ENCODE measurements at places on chromosomes 3 and 15.

- no peak for DNase-seq
Observed at GRCh38 chr3:186569779-186570095, 783 bp upstream of the DNAJB11 start.

GRCh38 chr15:101489237-101489598 is 289 bp downstream of the PCSK6 start:
- no peak for DNase-seq

GRCh38 chr3:162377608-162378007 is 881.0 kb downstream of the OTOL1 start:
- no peak for DNase-seq

DNA sequence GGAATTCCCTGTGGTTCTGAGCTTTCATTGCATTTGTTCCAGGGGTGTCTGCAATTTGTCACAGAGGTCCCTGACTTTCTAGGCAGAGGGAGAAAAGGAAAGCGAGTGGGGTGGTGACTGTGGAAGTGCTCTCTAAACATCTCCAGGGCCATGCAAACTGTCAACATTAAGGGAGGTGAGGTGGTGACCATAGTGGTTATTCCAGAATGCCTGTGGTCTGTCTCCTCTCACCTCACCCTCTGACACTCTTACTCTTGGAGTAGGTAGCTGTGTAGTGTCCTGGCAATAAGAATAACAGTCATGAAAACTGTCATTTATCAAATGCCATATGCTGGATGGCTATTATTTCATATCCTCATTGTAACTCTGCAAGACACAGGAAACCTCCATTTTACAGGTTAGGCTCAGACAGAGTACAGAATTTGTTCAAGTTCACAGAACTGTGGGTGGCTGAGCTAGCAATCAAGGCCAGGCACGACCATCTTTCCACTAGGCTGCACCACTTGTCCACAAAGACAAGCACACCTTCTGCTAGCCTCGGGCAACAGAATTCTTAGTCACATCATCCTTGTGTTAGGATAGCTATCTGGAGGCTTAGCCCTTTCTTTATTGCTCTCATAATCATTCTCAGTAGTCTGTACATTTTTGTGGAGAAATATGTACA is 179.4 kb downstream of the CD47 start:
- DNase-seq: no peak

DNA sequence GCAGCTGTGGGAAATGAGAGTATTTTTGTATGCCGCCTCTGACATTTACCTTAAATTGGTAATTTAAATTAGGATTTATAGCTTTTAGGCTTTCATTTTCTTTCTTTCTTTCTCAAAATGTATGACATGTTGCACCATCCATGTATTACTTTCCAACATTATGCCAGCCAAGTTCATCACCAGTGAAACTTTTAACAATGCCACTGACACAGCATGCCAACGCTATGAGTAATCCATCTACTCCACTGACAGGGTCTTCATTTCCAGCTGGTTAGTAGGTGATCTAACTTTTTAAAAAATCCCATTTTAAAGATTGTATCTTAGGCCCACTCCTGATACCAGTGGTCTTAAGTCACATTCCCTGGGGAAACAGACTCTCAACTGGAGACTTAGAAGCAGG is 21.8 kb upstream of the CLDN16 start:
- DNase-seq: no peak

DNA sequence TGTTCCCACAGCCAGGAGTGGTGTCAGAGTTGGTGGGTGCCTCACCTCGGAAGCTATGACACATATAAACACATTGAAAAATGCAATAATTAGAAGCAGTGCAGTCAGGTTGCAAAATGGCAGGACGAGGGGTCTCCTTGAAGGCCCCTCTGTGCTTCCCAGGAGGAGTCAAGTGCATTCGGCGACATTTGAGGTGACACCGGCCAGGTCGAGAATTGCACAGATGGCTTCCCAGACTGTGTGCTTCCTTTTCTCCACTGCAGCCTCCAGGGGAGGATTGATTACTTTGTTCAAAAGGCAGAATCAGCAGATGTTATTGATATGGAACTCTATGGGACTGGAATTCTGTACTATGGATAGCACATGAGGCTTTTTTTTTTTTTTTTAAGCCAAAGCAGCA is 163.2 kb downstream of the MINAR1 start:
- no peak for DNase-seq

DNA sequence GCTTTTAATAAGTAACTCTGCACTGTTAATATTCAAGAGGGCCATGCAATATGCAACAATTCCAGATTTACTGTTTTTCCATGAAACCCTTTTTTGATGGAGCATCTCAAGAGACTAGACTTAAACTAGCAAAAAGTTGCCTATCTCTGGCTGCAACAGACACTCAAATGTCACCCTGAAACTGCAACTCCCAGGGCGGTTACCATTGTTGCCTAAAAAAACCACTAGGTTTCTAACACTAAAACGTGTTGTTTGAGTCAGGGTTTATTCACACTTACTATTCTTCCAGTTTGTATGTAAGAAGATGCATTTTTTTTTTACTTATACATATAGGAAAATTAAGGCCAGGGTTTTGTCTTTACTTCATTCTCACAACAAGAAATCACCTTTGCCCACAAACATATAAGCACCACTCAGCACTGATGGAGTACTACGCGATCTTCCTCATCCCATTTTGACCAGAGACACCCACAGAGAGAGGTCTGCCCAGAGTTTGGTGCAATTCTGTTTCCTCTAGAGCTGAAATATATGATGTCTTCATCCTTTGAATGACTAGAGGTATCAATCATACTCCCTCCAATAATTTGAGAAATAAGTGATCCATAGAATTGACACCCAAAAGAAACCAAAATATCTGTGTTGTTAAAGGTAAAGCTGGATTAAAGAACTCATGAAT is 124.0 kb upstream of the SNTN start:
- DNase-seq: no peak

DNA sequence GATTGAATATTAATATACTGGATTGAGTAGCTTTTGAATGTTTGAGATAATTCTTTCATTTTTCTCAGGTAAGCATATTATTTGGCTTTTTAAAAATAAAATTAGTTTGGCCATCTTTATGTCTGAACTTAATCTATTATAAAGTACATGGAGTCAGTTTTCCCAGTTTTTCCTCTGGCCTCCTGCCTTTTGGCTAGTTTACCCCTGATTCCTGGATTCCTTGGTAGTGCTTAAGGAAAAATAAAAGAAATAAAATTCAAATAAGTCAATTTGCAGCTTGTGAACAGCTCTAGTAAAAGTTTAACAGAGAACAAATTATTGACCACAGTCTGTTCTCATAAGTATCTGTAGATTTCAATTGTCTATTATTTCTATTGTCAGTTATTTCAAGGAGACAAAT is 89.4 kb downstream of the COL6A6 start:
- no peak for DNase-seq

- no peak for DNase-seq
Observed at GRCh38 chr3:122014741-122015140, 7.3 kb downstream of the ILDR1 start.

GRCh38 chr15:36550650-36551049 is 28.8 kb upstream of the CDIN1 start:
- DNase-seq: no peak

DNA sequence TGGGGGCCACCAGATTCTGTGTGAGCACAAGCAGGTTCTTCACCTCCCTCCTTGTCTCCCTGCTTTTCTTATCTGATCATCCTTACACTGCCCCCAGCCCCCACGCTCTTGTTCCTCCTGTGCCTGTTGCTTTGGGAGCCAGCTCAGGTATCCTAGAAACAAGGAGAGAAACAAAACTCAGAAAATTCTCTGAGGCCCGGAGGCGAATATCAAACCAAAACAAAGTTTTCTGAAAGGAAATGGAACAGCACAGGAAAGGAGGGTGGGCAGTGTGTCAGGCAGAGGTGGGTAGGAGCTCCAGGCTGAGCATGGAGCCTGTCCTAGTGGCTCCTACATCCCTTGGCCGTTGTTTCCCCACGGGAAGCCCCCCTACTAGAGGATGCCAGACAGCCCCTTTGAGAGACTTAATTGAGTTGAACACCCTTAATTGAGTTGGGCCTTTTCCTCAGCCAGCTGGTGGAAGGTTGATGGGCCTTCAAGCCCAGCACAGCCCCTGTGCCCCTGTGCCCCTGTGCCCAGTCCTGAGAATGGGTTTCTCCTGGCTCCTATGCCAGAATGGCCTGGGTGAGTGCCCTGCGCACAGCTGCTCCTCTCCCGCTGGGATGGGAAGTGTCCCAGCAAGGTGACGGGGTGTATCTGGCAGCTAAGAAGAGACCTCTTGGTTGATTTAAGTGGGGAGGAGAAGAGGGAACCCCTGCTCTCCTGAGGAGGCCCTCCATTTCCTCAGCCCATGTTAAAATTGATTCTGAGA is 22.8 kb upstream of the JMJD7 start:
- DNase-seq: no peak

GRCh38 chr3:88641033-88641604 is 466.3 kb upstream of the EPHA3 start:
- DNase-seq: no peak

GRCh38 chr3:128378631-128379347 is 87.9 kb downstream of the DNAJB8 start:
- no peak for DNase-seq

DNA sequence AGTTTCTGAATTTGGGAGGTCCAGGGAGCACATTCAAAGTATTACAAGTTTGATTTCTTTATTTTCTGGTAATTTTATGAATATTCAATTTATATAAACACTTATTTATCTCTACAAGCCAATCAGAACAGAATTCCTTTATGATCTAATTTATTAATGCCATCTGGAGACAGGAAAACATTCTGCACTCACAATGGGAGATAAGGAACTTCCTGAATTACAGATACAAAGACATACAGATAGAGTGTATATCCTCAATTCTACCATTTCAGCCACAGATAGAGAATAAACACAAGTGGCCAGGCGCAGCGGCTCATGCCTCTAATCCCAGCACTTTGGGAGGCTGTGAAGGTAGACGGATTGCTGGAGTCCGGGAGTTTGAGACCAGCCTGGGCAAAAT is 86.0 kb downstream of the IQCH start:
- no peak for DNase-seq

DNA sequence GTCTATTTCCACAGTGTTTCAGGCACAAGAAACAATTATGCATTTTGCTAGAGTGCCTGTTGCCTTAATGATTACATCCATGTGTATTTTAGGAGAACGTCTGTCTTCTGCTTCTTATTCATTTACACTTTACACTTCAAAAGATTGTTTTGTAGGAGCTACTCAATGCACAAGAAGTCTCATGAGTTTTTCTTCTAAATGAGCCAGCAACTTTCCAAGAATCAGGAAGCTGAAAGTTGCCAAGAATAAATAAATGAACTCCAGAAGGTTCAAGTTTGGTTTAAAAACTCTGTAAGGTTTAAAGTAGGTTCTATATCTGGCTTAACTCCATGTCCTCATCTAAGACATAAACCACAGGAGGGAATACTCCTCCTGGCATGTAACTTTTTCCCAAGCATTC is 103.8 kb upstream of the ADPGK start:
- no peak for DNase-seq

DNA sequence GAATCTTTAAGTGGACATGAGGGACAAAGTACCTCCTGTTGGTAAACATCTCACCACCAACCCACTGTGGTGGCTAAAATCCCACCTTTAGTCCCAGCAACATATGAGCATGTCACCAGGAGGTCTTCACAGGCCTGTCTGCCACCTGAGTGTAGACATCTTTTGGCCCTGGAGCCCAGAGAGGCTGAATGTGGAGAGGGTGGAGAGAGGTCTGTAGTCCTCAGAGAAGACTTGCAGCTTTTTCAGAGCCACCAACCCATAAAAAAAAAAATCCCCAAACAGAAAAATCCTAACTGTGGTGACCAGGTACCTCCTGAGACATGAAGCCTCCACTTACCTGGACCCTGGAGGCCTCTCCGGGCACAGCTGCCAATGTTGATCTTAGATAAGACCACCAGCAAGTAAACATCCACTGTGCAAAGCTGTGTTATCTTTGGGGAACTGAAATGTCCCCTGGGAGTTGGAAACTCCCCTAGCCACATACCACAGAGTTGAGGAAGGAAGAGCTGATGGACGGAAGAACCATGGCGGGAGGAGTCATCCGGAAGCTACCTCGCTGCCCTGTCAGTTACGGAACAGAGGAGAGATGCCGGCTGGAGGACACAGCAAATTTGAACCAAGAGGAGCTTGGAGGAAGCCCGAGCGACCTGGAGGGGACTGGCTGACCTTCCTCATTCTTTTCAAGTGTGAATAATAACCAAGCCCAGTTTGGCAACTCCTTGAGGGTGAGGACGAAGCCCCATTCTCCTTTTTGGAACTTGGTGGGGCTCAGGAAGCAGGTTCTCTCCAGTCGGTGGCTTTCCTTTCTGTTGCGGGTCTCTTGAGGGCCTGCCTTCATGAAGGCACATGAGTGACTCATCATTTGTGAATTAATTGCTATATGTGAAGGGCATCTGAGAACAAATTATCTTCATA is at the start of gene GHRL:
GHRL (minus strand) TSS at position 443 of the 915 bp plus-strand sequence. CDS start 2,767 bp downstream, outside the sequence.
- no peak for DNase-seq

- no peak for DNase-seq
Observed at GRCh38 chr15:43879386-43880355, 52.9 kb downstream of the WDR76 start.

- DNase-seq: no peak
Observed at GRCh38 chr3:130968221-130968620, 58.4 kb downstream of the ASTE1 start.

All from CD4-positive, alpha-beta T cell treated with Interleukin-6 at 100 ng/mL for 8 hours (primary cell).